ENCODE measurements at places on chromosomes 12 and 14.

- no peak overlapping the region for H3K27ac ChIP-seq
- no peaks in the 10 kb centered on the region for H3K36me3 ChIP-seq
- no peak for DNase-seq
- no peaks in the 10 kb centered on the region for H3K4me1 ChIP-seq
- no peaks in the 10 kb centered on the region for H3K27me3 ChIP-seq
These were observed 68.2 kb downstream of the SLC15A4 start for GRCh38 chr12:128755566-128755965.

DNA sequence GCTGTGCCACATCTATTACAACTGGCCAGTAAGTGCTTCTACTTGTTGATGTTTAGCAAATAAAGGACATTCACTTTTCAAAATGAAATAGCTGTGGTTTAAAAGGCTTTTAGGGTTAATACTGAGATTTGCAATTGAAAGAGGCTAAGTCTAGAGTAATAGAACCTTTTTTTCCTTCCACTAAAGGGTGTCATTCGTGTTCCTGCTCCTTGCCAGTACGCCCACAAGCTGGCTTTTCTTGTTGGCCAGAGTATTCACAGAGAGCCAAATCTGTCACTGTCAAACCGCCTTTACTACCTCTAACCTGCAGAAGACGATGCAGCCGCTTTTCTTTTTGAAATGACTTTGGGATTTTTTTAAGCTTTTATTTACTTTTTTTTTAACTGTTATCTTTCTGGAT lies 33.6 kb downstream of the PIWIL1 start:
- peaks cover 2% of the 10 kb centered on the region for H3K4me1 ChIP-seq
- H3K27me3 ChIP-seq: no peaks in the 10 kb centered on the region
- no peak overlapping the region for H3K4me3 ChIP-seq
- no peak for DNase-seq
- no peaks in the 10 kb centered on the region for H3K36me3 ChIP-seq

DNA sequence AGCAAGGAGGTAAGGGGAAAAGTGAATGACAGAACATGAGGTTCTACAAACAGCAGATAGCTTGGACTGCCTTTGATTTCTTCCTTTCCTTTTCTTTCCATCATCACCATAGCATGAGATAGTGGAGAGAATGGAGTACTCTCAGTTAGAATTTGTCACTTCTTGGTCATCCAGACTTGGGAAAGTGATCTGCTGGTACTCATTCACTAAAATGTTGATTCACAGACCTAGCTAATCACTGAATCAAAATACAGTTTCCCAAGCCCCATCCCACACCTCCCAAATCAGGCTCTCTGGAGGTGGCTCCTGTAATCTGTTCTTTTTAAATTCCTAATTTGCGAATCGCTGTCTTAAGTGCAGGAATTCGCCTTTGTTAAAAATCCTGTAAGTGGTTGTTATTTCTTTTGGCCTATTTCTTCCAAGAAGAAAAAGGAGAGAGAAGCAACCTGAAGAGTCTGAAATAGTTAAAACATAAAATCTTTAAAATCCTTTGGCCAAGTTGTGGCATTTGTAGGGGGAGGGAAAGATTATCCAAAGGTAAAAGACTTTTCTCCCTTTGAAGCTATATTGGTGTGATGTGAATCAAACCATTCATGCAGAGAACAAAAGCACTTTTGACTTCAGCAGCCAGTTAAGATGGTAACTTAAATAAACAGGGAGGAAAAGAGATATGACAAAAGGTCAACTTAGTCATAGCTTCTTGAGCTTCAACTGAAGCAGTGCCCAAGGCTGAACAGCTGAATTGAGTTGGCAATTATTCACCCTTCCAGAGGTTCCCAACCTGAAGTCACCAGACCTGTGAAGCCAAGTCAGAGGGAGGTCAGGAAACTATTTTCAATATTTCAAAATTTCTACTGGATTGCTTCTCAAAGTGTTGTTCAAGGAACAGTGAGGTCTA lies 255.1 kb upstream of the KRR1 start:
- H3K4me1 ChIP-seq: peaks cover 13% of the 10 kb centered on the region
- no peaks in the 10 kb centered on the region for H3K36me3 ChIP-seq
- no peak for DNase-seq
- H3K27me3 ChIP-seq: peaks cover 40% of the 10 kb centered on the region

- no peak overlapping the region for H3K4me3 ChIP-seq
- H3K4me1 ChIP-seq: peaks cover 20% of the 10 kb centered on the region
- H3K36me3 ChIP-seq: peaks cover 8% of the 10 kb centered on the region
- no peak for DNase-seq
These were observed 60.9 kb upstream of the PSMA6 start for GRCh38 chr14:35231207-35231760.

DNA sequence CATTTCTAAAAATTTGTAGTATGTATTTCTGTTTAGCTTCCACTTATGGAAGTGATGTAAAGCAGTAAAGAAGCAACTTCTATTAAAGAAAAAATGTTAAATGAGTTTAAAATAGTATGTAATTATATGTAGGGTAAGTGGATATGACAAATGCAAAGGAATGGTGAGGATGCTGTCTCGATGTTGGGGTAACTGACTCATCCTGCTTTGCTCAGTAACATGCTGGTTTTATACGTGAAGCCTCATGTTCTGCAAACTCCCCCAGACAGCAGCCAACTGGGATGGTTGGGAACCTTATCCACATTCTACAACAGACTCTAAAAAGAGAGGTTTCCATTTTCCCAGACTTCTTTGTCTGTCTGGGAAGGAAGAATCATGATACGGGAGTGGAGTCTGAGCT lies 1006.4 kb upstream of the TMEM132C start:
- no peaks in the 10 kb centered on the region for H3K4me1 ChIP-seq
- H3K27me3 ChIP-seq: no peaks in the 10 kb centered on the region
- no peak for DNase-seq
- H3K4me3 ChIP-seq: no peak overlapping the region

- peaks cover 88% of the 10 kb centered on the region for H3K36me3 ChIP-seq
- H3K27ac ChIP-seq: peak overlapping the region; percentile 93
- no peak for DNase-seq
- H3K4me1 ChIP-seq: peaks cover 86% of the 10 kb centered on the region
- no peaks in the 10 kb centered on the region for H3K27me3 ChIP-seq
These were observed 46.4 kb downstream of the BCL11B start for GRCh38 chr14:99225436-99226203.

- no peaks in the 10 kb centered on the region for H3K36me3 ChIP-seq
- H3K4me1 ChIP-seq: peaks cover 10% of the 10 kb centered on the region
- H3K27me3 ChIP-seq: peaks cover 46% of the 10 kb centered on the region
- DNase-seq: no peak
- H3K4me3 ChIP-seq: no peak overlapping the region
These were observed 4.4 kb upstream of the HCFC2 start for GRCh38 chr12:104059963-104060362.

GRCh38 chr14:54493293-54493692 lies 4.5 kb upstream of the GMFB start:
- H3K4me1 ChIP-seq: peaks cover 17% of the 10 kb centered on the region
- no peak overlapping the region for H3K4me3 ChIP-seq
- H3K36me3 ChIP-seq: no peaks in the 10 kb centered on the region
- DNase-seq: no peak
- H3K27me3 ChIP-seq: peaks cover 5% of the 10 kb centered on the region

DNA sequence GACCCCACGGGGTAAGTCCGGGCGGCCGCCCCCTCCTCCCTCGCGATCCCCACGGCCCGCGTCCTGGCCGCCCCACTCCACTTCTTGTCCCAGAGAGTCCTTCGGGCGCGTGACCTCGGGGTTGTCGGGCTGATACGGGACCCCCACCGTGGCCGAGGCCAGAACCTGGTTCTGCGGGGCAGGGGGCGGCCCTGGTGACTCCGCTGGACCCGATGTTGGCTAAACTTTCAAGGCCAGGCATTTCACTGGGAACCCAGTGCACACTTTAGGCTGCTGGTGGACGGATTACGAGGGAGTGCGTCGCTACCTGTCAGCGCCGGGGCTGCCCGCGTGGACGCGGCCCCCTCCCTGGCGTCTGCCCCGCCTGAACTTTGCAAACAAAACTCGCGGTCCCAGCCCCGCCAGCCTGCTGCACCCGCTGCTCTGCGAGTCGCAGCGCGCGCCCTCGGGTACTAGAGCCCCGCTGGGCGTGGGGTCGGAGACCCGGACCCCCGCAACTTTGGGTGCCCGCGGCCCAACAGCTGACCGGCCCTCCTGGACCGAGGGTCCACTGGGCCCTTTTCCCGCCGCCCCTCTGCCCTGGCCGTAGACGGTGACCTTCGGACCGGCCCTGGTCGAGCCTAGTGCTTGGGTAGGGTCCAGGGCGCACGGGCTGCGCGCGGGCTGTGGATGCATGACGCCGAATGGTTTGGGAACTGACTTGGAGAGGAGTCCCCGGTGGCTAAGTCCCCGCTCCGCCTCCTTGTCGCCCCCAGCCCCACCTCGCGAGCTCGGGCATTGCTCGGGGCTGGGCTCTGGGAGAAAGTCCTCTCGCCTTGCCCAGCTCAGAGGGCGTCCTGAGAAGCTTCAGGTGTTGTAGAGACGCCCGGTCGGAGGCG lies 624 bp downstream of the RIN3 start:
- no peak for DNase-seq
- H3K4me1 ChIP-seq: peaks cover 21% of the 10 kb centered on the region
- H3K27ac ChIP-seq: no peak overlapping the region
- peak overlapping the region; percentile 61 for H3K4me3 ChIP-seq
- H3K27me3 ChIP-seq: peaks cover 51% of the 10 kb centered on the region

GRCh38 chr12:49091056-49091835 lies 3.4 kb downstream of the DHH start:
- DNase-seq: no peak
- H3K36me3 ChIP-seq: peaks cover 14% of the 10 kb centered on the region
- peaks cover 44% of the 10 kb centered on the region for H3K4me1 ChIP-seq
- H3K4me3 ChIP-seq: peak overlapping the region; percentile 23

- peaks cover 31% of the 10 kb centered on the region for H3K27me3 ChIP-seq
- no peaks in the 10 kb centered on the region for H3K4me1 ChIP-seq
- H3K36me3 ChIP-seq: no peaks in the 10 kb centered on the region
- no peak for DNase-seq
These were observed 50.0 kb downstream of the LGMN start for GRCh38 chr14:92698393-92698792.

GRCh38 chr12:110224379-110225304 lies 56.4 kb upstream of the ATP2A2 start:
- no peaks in the 10 kb centered on the region for H3K4me1 ChIP-seq
- H3K27ac ChIP-seq: no peak overlapping the region
- no peak for DNase-seq
- no peak overlapping the region for H3K4me3 ChIP-seq

DNA sequence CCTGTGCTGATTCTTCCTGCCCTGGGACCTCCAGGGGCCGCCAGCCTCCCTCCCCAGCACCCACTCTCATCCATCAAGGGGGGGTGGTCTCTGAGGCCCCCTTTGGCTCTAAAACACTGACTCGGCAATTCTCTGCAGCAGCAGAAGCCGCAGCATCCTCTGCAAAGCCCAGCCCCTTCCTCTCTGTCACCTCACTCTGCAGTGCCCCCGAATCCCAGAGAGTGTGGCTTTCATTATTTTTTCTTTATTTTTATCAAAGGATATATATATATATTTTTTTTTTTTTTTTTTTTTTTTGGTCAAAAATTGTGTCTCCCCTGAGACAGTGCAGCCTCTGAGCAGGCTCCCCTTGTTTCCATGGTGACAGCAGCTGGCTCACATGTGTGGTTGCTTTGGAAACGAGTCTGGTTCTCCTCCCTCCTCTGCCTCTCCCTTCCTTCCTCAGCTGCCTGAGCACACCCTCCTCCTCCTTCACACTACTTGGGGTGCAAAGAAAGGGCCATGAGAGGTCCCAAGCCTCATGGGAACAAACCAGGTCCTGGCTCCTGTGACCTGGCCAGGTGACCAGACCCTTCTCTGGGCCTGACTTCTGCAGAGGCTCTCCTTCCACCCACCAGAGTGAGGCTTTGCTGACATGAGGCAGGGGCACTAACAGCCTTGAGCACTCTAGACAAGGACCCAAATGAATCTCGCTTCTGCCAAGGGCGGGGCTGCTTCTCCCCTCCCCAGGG lies 100.5 kb downstream of the LRRC74A start:
- no peaks in the 10 kb centered on the region for H3K27me3 ChIP-seq
- H3K4me1 ChIP-seq: peaks cover 58% of the 10 kb centered on the region
- no peak overlapping the region for H3K4me3 ChIP-seq
- no peaks in the 10 kb centered on the region for H3K36me3 ChIP-seq
- peak overlapping the region; percentile 58 for H3K27ac ChIP-seq

GRCh38 chr14:105287249-105288102 lies 13.3 kb downstream of the BRF1 start:
- no peak for DNase-seq
- no peaks in the 10 kb centered on the region for H3K27me3 ChIP-seq
- H3K36me3 ChIP-seq: peaks cover 5% of the 10 kb centered on the region
- H3K27ac ChIP-seq: no peak overlapping the region

DNA sequence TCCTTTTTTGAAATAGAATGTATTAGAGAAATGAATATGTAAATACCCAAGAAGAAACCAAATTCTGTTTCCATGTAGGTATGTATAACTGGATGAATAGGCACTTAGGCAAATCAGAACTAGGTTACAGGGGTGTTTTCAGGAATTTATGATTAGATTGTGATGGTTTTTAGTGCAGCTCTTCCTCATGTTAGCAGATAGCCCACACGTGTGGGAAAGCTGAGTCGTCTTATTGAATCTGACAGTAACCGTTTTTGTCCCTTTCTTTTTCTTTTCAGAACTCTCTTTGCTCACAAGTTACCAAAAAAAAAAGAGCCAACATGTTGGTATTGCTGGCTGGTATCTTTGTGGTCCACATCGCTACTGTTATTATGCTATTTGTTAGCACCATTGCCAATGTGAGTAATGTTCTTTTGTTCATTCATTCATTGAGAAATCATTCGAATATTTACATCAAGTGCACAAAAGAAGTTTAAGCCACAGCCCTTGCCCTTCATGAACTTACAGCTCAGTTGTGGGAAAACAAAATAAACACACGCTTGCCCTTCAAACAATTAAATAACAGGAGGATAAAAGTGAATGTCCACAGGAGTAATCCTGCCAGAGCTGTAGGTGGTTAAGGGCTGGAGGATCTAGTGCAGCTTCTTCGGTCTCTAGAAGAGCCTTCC lies 14.8 kb downstream of the EMP1 start:
- H3K27me3 ChIP-seq: peaks cover 1% of the 10 kb centered on the region
- DNase-seq: no peak
- H3K27ac ChIP-seq: no peak overlapping the region
- H3K4me1 ChIP-seq: peaks cover 32% of the 10 kb centered on the region

DNA sequence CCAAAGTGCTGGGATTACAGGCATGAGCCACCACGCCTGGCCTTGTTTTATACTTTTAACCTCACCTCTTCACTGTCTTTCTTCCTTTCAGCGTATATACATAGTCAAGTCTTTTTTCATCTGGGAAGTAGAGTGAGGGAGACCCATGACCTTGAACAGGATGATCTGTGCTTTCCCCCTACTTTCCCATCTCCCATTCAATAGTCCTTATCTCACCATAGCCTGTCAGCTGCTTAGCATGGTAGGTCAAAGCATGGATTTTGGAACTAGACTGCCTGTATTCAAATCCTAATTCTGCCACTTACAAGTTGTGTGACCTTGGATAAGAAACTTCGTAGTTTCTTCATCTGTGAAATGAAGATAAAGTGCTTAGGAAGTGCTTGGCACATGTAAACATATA lies 96.4 kb upstream of the MON2 start:
- no peak for DNase-seq
- H3K4me1 ChIP-seq: peaks cover 28% of the 10 kb centered on the region
- H3K27me3 ChIP-seq: no peaks in the 10 kb centered on the region
- H3K36me3 ChIP-seq: peaks cover 51% of the 10 kb centered on the region
- no peak overlapping the region for H3K4me3 ChIP-seq
